ENCODE measurements at places on chromosomes 16 and 17.

DNA sequence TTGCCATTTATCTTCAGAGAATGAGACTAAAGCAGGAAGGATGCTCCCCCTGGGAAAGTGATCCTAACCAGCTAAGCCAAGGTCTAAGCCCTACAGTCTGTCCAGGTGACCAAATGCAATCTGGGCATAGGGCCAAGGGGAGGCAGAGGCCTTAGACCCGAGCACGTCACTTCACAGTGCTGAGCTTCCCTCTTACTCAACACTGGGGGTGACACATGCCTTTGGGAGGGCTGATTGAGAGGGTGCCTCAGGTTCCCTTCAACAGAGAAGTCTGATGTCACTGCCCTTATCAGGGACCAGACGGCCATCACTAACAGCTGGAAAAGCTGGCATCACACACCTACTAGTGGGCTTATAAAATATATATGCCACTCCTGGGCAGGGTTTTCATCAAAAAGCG, 4.0 kb downstream of the CIAO2B start:
- peak; percentile 62 for DNase-seq

- DNase-seq: no peak
Observed at GRCh38 chr16:78955206-78955605, 645.3 kb downstream of the MAF start.

- DNase-seq: no peak
Observed at GRCh38 chr17:50771991-50772785, 4.9 kb upstream of the ANKRD40CL start.

DNA sequence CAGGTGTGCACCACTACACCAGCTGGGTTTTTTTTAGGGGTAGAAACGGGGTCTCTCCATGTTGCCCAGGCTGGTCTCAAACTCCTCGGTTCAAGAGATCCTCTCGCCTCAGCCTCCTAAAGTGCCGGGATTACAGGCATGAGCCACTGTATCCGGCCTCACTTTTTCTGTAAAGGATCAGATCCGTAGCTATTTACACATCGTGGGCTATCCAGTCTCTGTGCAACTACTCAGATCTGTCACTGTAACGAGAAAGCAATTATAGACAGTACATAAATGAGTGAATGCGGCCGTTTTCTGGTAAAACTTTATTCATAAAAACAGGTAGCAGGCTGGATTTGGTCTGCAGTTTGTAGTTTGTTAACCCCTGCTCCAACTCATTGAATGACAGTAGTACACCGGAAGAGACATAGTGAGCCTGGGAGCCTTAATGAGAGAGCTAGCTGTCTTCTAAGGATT, 44.5 kb downstream of the VMP1 start:
- DNase-seq: no peak

GRCh38 chr17:7004398-7005253, 7.8 kb upstream of the RNASEK start:
- DNase-seq: peak; percentile 34
